ENCODE measurements at places on chromosomes 13 and 19.

GRCh38 chr13:46389457-46390451 is 2.7 kb upstream of the RUBCNL start:
- no peak for DNase-seq

- DNase-seq, result no peak
Observed at GRCh38 chr13:113526466-113527220, 36.1 kb upstream of the DCUN1D2 start.

DNA sequence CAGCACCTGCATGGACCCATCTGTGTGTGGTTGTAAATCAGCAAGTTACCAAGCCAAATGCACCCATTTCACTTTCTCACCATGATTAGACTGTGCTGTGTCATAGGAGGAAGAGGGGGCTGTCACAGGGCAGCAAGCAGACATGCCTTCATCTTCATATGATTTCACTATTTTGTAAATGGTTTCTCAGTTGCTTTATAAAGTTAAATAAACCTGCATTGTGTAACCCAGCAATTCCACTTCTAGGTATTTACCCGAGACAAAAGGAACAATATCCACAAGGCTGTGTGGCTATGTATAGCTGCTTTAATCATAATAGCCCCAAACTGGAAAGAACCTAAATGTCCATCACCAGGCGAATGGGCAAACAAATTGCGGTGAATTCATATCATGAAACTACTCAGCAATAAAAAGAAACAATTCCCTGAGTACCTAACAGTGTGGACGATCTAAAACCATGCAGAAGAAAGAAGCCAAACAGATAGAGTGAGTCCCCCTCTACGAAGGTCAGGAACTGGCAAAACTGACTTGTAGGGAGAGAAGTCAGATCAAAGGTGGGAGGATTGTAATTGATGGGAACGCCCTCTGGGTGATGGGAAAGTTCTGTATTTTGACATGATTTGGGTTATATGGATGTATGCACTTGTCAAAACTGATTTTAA is 185.4 kb downstream of the COL4A1 start:
- no peak for DNase-seq

GRCh38 chr13:99347335-99347878 is 40.2 kb upstream of the GPR183 start:
- DNase-seq, result no peak

DNA sequence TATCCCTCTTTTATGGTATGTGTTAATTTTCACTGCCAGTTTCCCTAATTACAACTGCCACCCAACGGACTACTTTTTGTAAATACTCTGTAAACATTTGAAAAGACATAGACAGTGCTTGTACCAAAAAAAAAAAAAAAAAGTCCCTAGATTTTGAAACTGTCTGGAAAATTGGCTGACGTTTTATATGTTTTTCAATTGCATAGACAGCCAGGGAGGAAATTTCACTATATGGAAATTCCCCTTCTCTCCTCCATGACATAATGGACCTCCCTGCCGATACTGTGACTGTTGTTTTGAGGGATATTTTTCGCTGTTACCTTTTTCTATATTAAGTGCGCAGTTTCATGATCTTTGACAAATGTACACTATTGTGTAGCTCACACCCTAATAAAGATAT is 43.4 kb downstream of the C13orf42 start:
- DNase-seq, result no peak

GRCh38 chr13:30607908-30608307 is 9.8 kb upstream of the USPL1 start:
- DNase-seq, result peak; percentile 28

DNA sequence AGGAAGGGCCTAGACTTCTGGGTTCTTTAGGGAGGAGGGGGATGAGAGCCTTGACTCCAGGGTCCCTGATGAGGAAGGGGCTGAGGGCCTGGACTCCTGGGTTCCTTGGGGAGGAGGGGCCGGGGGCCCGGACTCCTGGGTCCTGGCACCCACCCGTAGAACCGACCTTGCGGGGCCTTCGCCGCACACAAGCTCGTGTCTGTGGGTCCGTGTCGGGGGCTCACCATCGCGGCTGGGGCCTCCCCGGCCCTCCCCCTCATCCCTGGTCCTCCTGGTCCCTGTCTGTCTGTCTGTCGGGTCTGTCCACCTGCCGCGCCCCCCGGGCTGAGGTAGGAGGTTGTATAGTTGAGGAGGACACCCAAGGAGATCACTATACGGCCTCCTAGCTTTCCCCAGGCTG is 662 bp upstream of the SPACA6 start:
- no peak for DNase-seq

- no peak for DNase-seq
Observed at GRCh38 chr19:45972081-45972946, 1.4 kb downstream of the NOVA2 start.

- DNase-seq, result no peak
Observed at GRCh38 chr13:22194106-22194805, 523.4 kb downstream of the FGF9 start.

DNA sequence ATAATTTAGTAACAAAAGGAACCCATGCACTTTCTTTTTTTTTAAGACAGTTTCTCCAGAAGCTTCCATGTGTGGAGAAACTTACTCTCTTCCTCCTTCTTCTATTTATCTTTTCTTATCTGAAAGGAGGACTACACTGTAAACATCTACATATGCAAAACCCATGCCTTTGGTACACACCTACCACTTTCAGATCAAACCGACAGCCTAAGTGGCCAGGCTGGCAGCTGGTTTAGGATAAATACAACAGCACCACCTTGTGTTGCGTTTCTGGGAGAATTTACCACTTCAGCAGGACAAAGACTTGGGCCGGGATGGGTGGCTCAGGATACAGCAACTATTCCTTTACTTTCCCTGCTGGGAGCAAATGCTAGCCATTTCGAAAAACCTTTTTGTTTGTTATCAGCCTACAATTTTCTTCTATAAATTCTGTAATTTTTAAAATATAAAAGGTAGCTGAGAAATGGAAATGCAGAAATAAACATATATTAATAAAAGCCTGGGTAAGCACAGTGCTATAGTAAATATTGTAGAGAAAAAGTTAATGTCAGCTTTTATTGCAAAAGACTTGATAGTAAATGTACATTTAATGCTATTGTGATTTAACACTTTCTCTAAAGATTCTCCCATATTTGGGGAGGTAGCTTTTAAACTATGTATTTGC is 94.0 kb upstream of the RFC3 start:
- peak; percentile 35 for DNase-seq

GRCh38 chr13:71079638-71080037 is 787.4 kb downstream of the DACH1 start:
- no peak for DNase-seq

GRCh38 chr13:98262292-98262691 is 85.2 kb upstream of the RNF113B start:
- DNase-seq, result no peak

DNA sequence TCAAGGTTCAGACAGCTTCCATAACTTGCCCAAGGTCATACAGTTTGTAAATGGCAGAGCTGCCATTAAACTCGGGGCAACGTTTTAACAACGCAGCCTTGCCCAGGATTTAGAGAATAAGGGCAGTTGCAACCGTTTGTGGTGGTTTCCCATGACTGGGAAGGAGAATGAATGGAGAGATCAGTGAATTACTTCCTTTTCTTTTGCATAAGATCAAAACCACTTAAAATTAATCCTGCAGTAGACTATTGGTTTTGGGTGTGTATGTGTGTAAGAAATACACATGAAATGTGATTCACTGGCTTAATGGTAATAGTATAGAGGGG is 179.1 kb upstream of the MIR17HG start:
- no peak for DNase-seq

DNA sequence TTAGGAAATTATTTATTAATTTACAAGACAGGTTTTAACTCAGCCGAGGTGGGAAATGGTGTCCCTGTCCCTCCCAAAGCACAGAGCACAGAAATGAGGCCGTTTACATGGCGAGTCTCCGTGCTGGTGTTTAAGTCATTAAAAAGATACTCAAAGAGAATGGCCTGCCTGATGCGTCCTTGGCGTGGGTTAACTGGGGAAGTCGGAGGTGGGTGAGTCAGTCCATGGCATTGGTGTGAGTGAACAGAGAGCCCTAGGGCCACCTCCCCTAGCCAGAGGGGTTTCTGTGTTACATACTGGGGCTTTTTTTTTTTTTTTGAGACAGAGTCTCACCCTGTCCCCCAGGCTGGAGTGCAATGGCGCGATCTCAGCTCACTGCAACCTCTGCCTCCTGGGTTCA is 3.9 kb downstream of the FEM1A start:
- no peak for DNase-seq

- no peak for DNase-seq
Observed at GRCh38 chr13:48542581-48543341, 9.9 kb upstream of the RCBTB2 start.

- no peak for DNase-seq
Observed at GRCh38 chr19:29429021-29429420, 96.8 kb upstream of the VSTM2B start.

DNA sequence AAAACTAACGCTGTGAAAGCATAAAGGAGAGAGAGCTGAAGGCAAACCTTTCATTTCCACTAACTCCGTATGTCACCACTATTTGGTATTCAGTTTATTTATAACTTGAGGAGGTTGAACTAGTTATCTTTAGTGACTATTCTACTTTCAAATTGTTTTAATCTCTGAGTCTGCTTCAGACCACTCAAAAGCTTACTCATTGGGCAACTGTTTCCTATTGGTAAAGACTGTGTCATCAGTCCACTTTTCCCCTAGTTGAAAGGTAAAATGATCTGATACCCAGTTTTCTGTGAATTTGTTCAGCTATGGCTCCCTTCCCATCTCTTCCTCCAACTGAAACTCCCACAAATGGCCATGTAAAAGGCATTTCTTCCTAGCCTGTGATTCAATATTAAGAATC is 39.1 kb downstream of the TEX26 start:
- DNase-seq, result no peak

DNA sequence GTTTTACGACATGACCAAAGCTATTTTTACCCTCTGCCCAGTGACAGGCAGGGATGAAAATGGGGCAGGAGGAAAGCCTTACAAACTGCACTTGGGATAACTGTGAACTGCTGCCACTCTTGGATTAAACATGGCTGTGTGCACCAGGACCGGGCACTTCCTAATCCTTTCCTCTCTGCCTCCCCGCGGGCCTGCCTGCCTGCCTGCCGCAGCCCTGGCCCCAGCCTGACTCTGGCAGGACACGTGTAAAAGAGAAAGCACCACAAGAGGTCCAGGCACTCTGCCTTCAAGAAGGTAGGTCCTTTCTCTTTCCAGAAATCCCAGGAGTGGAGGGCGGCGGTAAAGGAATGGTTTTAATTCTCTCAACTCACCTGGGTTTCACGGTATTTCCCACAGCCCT is 4.8 kb downstream of the TSHZ3 start:
- DNase-seq, result no peak

GRCh38 chr13:108525827-108526226 is 103.6 kb upstream of the MYO16 start:
- DNase-seq, result no peak

DNA sequence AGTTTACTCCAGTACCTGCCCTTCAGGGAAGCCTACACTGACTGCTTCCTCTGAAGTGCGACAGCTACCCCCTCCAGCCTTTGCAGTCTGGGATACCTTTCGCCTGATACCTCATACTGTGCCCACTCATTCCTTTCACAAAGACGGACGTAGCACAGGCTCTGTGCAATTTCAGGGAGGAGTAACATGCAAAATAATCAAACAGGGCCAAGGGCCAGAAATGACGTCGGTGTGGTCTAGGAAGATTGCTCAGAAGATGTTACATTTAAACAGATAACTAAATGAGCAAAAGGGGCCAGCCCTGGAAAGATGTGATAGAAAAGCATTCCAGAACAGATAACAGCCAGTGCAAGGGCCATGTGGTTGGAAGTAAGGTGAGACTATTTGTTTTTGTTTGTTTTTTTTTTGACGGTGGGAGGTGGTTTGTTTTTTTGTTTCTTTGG is 6.6 kb upstream of the DDX39A start:
- no peak for DNase-seq

DNA sequence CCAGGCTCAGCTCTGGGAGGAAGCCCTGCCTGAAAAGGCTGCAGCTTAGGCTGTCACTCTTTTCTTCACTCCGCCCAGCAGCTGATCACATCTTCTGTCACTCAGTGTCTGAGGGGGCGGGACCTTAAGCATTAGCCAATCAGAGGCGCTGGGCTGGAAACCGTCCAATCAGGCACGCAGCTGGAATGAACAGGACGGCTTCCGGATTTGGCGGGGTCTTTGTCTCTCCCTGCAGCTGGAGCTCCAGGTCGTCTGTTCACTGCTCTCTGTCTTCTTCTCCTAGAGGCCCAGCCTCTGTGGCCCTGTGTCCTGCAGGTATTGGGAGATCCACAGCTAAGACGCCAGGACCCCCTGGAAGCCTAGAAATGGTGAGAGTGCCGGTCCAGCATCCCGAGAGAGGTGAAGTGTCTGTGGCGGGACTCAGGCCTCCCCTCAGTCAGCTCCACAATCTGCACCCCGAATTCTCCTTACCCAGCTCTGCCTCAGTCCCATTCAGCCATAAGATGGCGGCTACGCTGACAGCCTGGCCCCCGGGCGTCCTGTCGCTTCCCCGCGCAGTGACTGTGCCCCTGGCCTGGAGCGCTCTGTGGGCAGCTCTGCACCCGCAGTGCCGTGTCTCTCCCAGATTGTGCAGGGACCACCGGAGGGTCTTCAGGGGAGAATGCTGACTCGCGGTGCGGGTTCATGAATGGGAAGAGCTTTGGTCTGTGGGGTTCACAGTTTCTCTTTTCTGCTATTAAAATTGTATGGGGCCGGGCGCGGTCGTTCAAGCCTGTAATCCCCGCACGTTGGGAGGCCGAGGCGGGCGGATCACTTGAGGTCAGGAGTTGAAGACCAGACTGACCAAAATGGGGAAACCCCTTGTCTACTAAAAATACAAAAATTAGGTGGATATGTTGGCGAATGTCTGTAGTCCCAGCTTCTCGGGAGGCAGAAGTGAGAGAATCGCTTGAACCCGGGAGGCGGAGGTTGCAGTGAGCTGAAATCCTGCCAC is at the start of gene ZNF66:
TSS of gene ZNF66 (plus strand) at position 222 of the 994 bp plus-strand sequence. CDS start at position 366, 144 bp downstream.
- peak; percentile 89 for DNase-seq

DNA sequence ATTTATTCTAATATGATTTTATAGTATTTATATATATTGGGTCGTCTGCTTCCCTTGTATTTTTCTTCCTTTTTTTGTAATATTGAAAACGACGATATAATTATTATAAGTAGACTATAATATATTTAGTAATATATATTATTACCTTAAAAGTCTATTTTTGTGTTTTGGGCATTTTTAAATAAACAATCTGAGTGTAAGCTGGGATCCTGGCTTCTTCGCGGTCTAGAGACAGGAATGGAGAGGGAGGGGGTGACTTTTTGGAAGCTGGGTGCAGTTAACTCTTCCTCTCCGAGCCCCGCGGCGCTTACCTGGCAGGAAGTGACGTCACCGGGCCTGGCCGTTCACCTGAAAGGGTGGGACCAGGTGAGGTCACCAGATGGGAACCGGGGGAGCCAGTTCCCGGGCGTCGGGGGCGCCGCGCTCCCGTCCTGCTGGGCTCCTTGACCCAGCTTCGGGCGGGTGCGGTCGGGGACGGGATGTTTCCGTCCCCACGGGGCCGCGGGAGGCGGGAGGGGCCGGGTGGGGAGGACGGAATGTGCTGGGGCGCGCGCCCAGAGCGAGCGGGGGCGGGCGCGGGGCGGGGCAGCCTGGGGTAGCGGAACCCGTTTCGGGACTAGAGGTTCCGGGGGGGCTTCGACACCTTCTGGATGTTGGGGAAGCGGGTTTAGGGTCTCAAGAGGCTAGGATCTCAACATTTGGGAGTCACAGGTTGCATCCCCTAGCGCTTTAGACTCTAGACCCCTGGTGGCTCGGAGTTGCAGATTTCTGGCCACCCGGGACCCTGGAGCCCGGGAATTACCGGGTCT is 2.8 kb downstream of the ZFP36 start:
- DNase-seq, result peak; percentile 80

- DNase-seq, result no peak
Observed at GRCh38 chr19:58584498-58585441, 11.6 kb upstream of the MZF1 start.

Measured in stimulated activated CD8-positive, alpha-beta memory T cell treated with anti-CD3 and anti-CD28 coated beads, Interleukin-15, amount 100 ng/mL, for 48 hours (primary cell).